ENCODE measurements at places on chromosomes 6 and 20.

GRCh38 chr6:52081237-52081636, 6.2 kb downstream of the PKHD1 start:
- no peak for DNase-seq

DNA sequence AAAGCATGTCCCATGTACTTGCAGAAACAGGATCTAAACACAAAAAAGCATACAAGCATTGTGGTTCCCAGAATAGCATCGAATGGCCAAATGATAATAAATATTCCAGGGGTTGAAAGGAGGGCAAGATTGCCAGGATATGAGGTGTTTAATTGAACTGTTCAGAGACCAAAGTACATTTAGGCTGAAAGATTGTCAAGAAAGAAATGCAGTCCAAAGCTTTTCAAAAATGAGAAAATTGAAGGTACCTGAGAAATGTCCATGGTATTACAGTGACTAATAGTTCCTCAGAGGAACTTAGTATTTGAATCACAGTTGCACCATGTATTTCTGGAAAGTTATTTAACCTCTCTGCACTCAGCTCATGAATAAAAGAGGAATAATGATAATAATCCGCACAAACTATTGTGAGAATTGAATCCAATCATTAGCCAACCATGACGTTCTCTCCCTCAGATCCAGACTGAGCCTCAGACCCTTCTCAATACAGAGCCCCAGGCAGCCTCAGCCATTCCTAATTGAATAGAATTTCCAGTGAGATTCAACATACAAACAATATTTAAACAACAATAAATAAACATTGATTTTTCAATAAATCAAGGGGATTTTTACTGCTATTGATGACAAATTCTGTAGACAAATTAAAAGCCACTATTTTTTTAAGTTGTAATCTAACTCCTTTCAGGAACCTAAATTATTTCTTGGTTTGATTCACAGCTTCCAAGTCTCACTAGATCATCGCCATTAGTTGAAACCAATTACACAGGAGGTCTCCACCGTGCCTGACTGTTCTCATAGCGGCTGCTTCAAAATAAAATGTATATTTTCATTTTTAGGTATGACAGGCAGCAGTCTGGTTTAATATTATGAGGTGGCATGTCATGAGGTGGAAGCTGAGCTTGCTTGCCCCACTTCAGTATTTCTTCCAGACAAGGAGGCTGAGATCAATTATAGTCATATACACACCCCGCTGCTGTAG, 144.3 kb upstream of the TENT5A start:
- DNase-seq: no peak

GRCh38 chr20:2946988-2947961, 74.0 kb downstream of the PTPRA start:
- DNase-seq: peak; percentile 53

DNA sequence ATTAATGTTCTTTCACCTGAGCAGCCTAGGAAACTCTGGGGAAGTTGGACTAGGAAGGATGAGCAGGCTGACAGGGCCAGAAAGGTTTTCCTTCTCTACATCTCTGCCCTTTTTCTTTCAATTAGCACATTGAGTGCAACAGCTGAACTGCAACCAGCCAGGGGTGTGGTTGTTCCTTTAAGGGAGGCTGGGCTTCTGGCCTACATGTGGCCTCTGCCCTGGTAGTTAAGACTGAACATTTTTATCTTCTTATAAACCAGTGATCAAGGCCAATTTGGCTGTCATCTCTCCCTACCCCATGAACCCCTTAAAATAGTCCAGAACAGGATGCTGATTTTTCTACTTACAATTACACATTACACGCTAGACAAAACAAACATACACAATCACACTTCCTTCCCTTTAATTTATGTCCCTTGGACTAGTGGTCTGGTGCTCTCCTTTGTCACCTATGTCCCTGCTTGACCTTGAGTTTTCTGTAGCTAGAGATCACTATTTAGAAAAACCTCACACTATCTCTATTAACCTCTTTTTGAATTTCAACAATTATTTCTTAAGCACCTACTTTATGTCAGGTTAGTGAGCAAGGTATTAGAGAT, 60.3 kb downstream of the RNF217 start:
- no peak for DNase-seq

- DNase-seq: no peak
Observed at GRCh38 chr6:106564476-106564875, 64.8 kb downstream of the RTN4IP1 start.

DNA sequence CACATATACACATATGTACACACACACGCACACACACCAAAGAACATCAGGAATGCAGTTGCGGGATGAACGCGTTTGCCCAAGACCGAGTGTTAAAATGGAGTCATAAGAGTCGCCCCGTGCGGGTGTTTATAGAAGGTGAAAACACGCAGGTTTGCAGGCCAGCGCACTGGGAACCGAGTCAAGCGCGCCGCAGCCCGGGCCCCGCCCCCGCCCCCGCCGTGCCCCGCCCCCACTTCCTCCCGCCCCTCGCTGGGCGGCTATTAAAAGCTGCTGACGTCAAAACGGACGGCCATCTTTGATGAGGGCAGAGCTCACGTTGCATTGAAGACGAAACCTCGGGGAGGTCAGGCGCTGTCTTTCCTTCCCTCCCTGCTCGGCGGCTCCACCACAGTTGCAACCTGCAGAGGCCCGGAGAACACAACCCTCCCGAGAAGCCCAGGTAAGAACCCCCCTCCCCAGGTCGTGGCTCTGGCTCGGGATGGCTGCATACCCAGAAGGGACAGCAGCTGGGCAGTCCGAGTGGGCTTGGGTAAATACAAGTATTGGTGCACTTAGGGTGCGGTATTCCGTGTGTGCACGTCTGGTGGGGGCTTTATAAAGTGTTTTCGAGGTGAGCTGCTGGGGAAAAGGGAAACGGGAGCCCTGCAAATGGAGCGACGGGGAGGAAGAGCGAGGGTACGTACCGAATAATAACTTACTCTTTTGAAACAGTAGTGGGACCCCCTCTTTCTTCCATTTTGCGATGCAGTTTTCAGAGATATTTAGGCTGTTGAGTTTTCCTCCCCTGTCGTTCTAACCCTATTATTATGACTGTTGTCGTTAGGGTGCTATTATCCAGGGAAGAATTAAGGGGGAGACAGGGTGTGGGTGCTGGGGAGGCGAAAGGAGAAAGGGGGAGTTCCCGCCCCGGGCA, at the start of gene SNAP25:
Gene SNAP25 (plus strand): TSS at position 295 of the 916 bp plus-strand sequence. CDS start 56,662 bp downstream, outside the sequence.
- peak; percentile 59 for DNase-seq

- no peak for DNase-seq
Observed at GRCh38 chr6:137167702-137168377, 5.6 kb downstream of the IL22RA2 start.

DNA sequence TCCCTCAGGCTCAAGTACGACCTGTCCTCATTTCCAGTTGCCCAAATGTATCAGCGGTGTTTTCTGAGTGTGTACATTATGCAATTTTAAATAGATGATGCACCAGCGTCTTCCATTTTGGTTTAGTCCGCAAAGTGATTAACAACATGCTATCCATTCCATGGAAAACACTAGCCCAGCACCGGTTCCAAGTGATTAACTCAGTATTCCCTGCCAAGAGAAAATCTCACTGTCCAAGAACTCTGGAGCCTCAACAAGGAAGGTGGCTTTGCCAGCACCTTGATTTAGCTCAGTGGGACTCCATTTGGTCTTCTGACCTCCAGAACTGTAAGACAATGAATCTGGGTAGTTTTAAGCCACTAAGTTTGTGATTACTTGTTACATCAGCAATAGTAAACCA, 107.2 kb downstream of the FOXC1 start:
- no peak for DNase-seq

GRCh38 chr20:23161968-23162696, 76.0 kb upstream of the CD93 start:
- DNase-seq: no peak

- no peak for DNase-seq
Observed at GRCh38 chr6:29938746-29939508, 3.4 kb upstream of the HLA-A start.

DNA sequence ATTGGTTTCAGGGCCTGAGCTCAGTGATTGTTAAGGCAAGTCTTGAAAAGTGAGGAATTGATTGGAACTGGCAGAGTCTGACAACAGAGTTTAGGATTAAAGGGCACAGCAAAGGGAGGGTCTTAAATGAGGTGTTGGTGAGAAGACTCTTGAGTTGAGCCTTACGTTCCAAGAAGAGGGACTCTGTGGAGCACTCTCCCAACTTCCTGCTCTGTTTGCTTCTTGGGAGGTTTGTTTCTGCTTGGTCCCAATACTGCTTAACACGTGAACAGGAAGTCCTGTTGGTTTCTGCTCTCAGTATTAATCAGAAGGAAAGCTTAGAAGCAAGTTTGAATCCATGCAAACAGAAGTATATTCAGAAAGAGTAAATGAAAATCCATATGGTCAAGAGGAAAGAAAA, 15.6 kb upstream of the SYNDIG1 start:
- peak; percentile 55 for DNase-seq

DNA sequence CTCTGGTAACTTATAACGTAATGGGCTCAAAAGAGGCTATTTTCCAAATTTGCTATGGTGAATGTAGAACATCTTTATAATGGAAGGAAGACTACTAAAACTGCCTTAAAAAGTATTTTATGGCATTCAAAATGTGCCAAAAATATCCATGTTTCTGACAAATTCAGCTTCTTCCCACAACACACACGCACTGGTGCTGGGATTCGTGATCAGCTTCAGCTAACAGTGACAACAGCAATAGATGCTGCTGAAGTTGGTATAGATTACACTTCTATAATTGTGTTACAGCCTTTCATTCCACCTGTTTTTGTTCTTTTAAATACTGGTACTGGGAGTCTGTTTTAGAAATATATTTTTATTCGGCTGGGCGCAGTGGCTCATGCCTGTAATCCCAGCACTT, 19.0 kb downstream of the NUDT3 start:
- DNase-seq: no peak

DNA sequence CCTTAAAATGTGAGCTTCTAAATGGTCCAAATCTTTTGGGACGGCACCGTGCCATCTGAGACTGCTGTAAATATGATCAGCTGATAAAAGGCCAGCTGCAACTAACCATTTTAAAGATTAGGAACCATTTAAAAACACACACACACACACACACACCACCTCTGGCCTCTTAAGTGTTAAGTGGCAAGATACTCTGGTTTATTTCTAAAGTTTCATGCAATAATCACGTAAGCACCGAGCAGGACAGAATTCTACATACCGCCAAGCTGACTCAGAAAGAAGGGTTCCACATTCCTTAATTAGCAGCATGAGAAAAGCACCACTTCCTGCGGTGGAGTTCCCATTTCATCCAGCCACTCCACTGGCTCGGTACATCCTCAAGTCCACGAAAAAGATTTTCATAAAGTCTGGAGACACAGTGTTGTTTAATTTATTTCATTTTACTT, 17.8 kb upstream of the ZNF217 start:
- peak; percentile 84 for DNase-seq

- DNase-seq: no peak
Observed at GRCh38 chr6:134549854-134550253, 231.9 kb upstream of the SGK1 start.

GRCh38 chr20:44264287-44264686, 17.2 kb downstream of the GDAP1L1 start:
- peak; percentile 8 for DNase-seq

DNA sequence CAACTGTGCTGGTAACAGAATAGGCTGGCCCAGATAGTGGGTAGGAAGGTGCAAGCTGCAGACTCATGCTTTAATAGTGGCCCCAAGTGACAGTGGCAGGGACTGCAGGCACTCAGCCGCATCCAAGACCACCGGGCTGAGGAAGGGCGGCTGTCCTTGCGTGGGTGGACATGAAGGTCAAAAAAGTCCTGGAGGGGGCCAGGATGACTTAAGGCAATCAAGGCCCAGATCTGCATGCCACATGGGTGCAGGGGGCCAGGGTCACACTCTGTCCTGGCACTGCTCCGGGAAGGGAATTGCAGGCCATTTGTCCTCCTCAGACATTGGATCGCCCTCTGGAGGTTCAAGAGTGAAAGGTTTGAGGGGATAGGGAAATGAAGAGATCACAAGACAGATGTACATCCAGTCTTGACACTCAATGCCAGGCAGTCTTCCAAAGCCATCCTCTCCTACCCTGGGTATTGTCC, 10.4 kb upstream of the VNN2 start:
- DNase-seq: peak; percentile 60

GRCh38 chr20:57396984-57397692, 5.9 kb downstream of the RBM38 start:
- DNase-seq: no peak

GRCh38 chr6:31660381-31661261, at the start of gene C6orf47:
TSS of gene C6orf47 (minus strand) at chr6:31660778. CDS start at chr6:31659947, 831 bp downstream.
- peak; percentile 79 for DNase-seq

GRCh38 chr6:24584382-24584720, 61.6 kb downstream of the KIAA0319 start:
- no peak for DNase-seq

GRCh38 chr6:16949716-16950115, 152.1 kb upstream of the STMND1 start:
- no peak for DNase-seq

GRCh38 chr20:37915800-37916570, 13.1 kb downstream of the VSTM2L start:
- no peak for DNase-seq

DNA sequence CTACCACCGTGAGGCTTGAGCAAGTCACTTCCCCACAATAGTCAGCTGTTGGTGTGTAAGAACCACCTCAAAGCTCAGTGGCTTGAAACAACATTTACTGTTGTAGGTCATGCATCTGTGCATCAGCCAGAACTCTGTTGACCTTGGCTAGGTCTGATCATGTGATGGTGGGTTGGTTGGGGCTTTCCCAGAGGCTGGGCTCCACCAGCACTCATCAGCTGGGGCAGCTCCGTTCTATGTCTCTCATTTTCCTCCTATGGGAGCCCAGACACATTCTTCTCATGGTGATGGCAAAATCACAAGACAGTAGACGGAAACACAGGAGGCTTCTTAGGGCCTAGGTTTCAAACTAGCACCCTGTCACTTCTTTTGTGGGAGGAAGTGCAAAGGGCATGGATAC, 42.8 kb upstream of the PSMF1 start:
- no peak for DNase-seq

All from MV-4-11 (cell line).